ENCODE measurements at places on chromosomes 4 and X. TPM values are rescaled to one million over a fixed set of nuclear protein-coding genes. Genes with fewer than 3 reads are reported as not detected.
A peak's percentile ranks its signal among the peaks of the same experiment; 100 is the strongest.

NAP1L3 gene
- 3.0 TPM for total RNA-seq

ATP2B3 gene
- not detected for total RNA-seq

GRCh38 chrX:66013194-66013816, 26.6 kb downstream of the VSIG4 start:
- no peaks in the 10 kb centered on the region for H3K36me3 ChIP-seq
- no peak overlapping the region for H3K4me3 ChIP-seq
- no peak for DNase-seq
- no peak overlapping the region for H3K27ac ChIP-seq
- no peaks in the 10 kb centered on the region for H3K4me1 ChIP-seq

GRCh38 chr4:53066155-53066554, 204.0 kb downstream of the RASL11B start:
- DNase-seq, result no peak
- H3K27me3 ChIP-seq, result no peaks in the 10 kb centered on the region
- H3K27ac ChIP-seq, result no peak overlapping the region
- no peak overlapping the region for H3K4me3 ChIP-seq

DNA sequence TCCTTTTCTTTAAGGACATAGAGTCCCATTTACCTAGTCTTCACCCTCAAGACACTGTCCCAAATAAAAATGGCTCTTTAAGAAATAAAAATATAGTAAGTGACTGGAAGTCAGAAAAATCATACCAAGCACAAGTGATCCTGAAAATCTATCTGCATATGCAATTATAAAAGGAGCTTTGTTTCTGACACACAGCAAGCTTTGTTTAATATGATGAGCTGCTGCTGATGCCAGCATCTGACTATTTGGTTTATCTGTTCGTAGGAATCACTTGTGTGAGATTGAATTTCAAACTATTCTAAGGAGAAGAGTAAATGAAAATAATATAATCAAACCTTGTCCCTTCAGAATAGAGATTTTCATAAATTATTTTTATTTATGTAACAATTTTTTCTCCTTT, 332.4 kb downstream of the PCDH7 start:
- no peak for DNase-seq
- H3K4me3 ChIP-seq, result no peak overlapping the region
- H3K27me3 ChIP-seq, result no peaks in the 10 kb centered on the region
- H3K27ac ChIP-seq, result no peak overlapping the region
- H3K4me1 ChIP-seq, result no peaks in the 10 kb centered on the region

DNA sequence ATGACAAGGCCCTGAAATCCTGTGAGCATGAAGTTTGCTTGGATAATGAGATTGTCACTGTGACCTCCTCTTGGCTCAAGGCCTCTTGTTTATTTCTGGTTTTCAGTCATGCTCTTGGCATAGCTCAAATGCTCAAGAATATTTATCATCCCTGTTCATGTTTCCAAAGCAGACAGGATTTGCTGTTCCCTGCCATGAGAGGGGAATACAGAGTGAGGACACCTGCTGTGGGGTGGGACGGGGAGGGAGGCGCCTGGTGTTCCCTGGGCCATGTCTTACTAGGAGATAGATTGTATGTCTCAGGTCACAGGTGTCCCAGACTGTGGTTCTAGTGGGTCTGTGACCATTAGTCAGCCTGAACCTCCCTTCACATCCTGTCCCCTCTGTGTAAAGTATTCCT, 34.9 kb upstream of the SH3RF1 start:
- no peak overlapping the region for H3K4me3 ChIP-seq
- no peak overlapping the region for H3K27ac ChIP-seq
- no peaks in the 10 kb centered on the region for H3K36me3 ChIP-seq
- no peak for DNase-seq
- H3K27me3 ChIP-seq, result no peaks in the 10 kb centered on the region
- H3K4me1 ChIP-seq, result no peaks in the 10 kb centered on the region

F9 gene
- total RNA-seq, result not detected

DNA sequence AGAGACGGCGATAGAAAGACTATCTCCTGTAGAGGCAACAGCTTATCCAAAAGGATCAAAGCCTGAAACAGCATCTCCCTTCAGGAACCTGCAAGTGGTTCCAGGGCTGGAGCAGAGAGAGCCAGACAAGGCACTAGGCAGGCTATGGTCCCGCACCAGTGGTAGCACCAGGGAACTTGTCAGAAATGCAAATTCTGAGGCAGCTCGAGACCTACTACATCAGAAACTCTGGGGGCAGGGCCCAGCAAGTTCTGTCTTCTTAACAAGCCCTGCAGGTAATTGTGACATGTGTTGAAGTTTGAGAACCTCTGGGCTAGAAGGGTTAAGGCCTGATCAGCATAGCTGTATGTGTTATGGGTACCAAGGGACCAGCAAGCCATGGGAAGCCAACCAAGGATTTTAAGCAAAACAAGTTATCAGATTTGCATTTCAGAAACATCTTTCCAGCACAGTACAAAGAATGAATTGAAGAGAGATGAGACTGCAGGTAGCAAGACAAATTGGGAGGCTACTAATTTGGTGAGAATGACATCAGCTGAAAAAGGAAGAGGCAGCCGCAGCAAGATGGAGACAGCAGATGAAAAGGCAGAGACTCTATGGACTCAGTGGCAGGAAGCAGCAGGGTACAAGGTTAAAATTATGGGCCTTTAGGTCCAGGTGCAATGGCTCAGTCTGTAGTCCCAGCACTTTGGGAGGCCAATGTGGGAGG, 139.7 kb downstream of the TSPAN5 start:
- no peaks in the 10 kb centered on the region for H3K27me3 ChIP-seq
- H3K4me1 ChIP-seq, result peaks cover 81% of the 10 kb centered on the region
- no peaks in the 10 kb centered on the region for H3K36me3 ChIP-seq
- no peak for DNase-seq
- peak overlapping the region; percentile 85 for H3K27ac ChIP-seq

DDX53 gene
- total RNA-seq, result not detected

DNA sequence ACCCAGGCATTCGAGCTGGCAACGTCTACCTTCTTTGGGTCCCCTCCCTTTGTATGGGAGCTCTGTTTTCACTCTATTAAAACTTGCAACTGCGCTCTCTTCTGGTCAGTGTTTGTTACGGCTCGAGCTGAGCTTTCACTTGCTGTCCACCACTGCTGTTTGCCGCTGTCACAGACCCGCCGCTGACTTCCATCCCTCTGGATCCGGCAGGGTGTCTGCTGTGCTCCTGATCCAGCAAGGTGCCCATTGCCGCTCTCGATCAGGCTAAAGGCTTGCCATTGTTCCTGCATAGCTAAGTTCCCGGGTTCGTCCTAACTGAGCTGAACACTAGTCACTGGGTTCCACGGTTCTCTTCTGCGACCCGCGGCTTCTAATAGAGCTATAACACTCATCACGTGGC, 183.5 kb upstream of the GALNTL6 start:
- H3K27me3 ChIP-seq, result no peaks in the 10 kb centered on the region
- H3K4me1 ChIP-seq, result no peaks in the 10 kb centered on the region

DNA sequence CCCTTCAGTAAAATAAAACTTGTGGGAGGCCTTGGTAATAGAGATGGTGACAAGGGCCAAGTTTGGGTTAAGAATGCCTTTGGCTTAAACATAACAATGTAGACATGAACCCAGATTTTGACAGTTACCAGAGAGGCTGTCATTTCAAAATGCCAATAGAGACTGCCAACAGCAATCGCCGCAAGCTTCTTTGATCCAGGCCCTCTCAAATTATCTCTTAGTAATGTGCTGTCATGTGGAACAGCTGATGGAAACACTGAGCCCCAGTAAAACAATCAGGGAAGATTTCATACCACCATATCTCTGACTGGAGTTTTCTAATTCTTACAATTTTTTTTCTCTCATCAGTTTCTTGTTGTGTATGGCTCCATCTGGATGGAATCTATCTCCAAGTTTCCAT, 80.5 kb downstream of the ZNF330 start:
- H3K4me3 ChIP-seq, result no peak overlapping the region
- no peaks in the 10 kb centered on the region for H3K27me3 ChIP-seq
- no peaks in the 10 kb centered on the region for H3K4me1 ChIP-seq
- H3K27ac ChIP-seq, result no peak overlapping the region
- H3K36me3 ChIP-seq, result no peaks in the 10 kb centered on the region
- no peak for DNase-seq

GRCh38 chr4:41572956-41573355, 35.0 kb downstream of the LIMCH1 start:
- H3K36me3 ChIP-seq, result no peaks in the 10 kb centered on the region
- DNase-seq, result no peak
- H3K4me3 ChIP-seq, result no peak overlapping the region
- H3K27me3 ChIP-seq, result no peaks in the 10 kb centered on the region
- peaks cover 3% of the 10 kb centered on the region for H3K4me1 ChIP-seq

AKAP14 gene
- total RNA-seq, result not detected

DNA sequence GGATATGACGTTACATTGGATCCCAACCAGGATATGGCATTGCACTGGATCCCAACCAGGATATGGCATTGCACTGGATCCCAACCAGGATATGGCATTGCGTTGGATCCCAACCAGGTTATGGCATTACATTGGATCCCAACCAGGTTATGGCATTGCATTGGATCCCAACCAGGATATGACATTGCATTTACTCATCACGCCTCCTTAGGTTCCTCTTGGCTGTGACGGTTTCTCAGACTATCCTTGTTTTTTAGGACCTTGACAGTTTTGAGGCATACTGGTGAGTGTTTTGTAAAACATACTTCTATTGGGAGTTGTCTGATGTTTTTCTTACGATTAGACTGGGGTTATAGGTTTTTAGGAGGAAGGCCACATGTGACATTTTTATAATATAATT, 5.4 kb upstream of the ACSL1 start:
- no peaks in the 10 kb centered on the region for H3K27me3 ChIP-seq
- peaks cover 4% of the 10 kb centered on the region for H3K4me1 ChIP-seq
- no peak for DNase-seq
- H3K27ac ChIP-seq, result no peak overlapping the region

- peaks cover 13% of the 10 kb centered on the region for H3K4me1 ChIP-seq
- H3K36me3 ChIP-seq, result no peaks in the 10 kb centered on the region
- H3K27ac ChIP-seq, result 0 out of 2 replicates have a peak overlapping the region, but pooled peaks have one; percentile 9
- no peaks in the 10 kb centered on the region for H3K27me3 ChIP-seq
Observed at GRCh38 chr4:142402156-142402555, 443.9 kb downstream of the INPP4B start.

DNA sequence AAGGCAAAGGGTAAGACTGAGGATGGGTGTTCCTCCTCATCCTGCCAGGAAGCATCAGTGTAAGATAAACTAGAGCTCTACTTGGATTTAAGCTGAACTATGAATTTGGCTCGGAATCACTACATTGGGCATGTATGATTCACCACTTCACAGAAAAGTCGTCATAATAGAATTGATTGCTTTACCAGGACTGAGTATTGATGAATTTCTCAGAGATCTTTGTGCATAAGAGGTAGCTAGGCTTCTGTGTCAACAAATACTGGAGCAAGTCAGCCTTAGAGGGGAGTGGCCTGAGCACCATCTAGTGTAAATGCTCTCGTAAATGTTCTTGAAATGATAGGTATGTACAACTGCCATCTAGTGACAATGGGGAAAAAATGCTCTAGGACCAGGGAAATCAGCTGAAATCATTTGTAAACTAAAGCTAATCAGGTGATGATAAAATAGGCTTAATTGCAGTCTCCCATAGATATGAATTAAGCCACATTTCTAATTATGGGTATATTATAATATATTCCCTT, 309.5 kb upstream of the FMR1 start:
- H3K4me3 ChIP-seq, result no peak overlapping the region
- H3K4me1 ChIP-seq, result no peaks in the 10 kb centered on the region
- H3K36me3 ChIP-seq, result no peaks in the 10 kb centered on the region
- no peaks in the 10 kb centered on the region for H3K27me3 ChIP-seq
- DNase-seq, result peak; percentile 5

DNA sequence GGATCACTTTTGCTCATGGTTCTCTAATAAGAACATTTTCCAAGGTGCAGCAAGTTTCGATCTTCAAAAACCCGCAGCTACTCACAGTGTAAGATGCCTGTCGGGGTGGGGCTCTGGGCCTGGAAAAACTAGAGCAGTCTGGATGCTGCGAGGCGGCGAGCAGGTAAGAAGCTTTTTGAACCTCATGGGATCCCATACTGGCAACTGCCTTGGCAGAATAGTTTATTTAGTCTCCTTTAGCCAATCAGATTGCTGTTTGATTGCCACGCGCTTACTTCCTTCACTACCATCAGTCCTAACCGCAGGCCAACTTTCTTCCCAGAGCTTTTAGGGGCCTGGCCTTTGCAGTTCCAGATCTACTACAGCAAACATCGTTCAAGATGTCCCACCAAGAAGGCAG, 61.3 kb upstream of the MAGEB10 start:
- H3K27me3 ChIP-seq, result no peaks in the 10 kb centered on the region
- H3K4me3 ChIP-seq, result no peak overlapping the region
- no peak overlapping the region for H3K27ac ChIP-seq
- no peaks in the 10 kb centered on the region for H3K4me1 ChIP-seq
- no peaks in the 10 kb centered on the region for H3K36me3 ChIP-seq

UBQLN2 gene
- 8.9 TPM for total RNA-seq

DNA sequence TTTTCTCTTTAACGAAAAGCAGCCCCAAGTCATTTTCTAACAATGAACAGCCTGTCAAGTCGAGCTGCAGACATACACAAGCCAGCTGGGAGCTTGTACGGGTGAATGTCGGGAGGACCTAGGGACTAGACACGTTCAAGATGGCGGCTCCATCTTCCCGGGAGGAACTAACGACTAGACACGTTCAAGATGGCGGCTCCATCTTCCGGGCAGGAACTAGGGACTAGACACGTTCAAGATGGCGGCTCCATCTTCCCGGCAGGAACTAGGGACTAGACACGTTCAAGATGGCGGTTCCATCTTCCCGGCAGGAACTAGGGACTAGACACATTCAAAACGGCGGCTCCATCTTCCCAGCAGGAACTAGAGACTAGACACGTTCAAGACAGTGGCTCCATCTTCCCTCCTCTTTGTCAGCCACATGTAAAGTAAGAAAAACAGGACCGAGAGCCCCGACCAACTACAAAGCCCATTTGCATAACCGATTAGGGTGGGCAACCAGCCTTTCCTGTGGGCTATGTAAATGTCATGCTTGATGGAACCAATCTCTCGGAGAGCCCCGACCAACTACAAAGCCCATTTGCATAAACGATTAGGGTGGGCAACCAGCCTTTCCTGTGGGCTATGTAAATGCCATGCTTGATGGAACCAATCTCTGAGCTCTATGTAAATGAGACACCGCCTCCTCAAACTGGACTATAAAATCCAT, 175.5 kb downstream of the DHRSX start:
- H3K4me1 ChIP-seq, result 0 out of 2 replicates have a peak, but pooled peaks cover 3% of the 10 kb centered on the region
- H3K27me3 ChIP-seq, result no peaks in the 10 kb centered on the region
- H3K4me3 ChIP-seq, result no peak overlapping the region
- no peaks in the 10 kb centered on the region for H3K36me3 ChIP-seq
- no peak overlapping the region for H3K27ac ChIP-seq
- DNase-seq, result no peak

DOK7 gene
- total RNA-seq, result 0.05 TPM

ARHGEF6 gene
- total RNA-seq, result 19.2 TPM
